ENCODE measurements at places on chromosomes 7 and 10. TPM values are rescaled to one million over a fixed set of nuclear protein-coding genes. Genes with fewer than 3 reads are reported as not detected.

DNA sequence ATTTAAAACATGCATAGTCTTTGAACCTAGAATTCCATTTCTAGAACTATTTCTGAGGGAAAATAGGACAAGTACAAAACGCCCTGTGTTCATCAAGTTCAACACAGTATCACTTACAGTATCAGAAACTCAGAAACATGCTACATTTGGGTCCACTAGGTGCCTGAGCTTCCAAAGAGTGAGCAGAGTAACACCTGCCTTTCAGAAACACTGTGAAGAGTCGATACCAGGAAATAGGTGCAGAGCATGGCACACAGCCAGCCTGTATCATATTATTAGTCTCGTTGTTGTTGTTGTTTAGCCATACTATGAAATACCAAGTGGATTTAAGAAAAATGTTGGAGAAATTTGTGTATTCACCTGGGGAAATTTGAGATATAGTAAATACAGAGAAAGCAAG, 392.1 kb upstream of the MGMT start:
- DNase-seq: no peak

GRCh38 chr7:148941598-148942275, 57.6 kb upstream of the EZH2 start:
- DNase-seq: peak; percentile 72

GRCh38 chr10:62189131-62189530, 79.5 kb downstream of the RTKN2 start:
- no peak for DNase-seq

DNA sequence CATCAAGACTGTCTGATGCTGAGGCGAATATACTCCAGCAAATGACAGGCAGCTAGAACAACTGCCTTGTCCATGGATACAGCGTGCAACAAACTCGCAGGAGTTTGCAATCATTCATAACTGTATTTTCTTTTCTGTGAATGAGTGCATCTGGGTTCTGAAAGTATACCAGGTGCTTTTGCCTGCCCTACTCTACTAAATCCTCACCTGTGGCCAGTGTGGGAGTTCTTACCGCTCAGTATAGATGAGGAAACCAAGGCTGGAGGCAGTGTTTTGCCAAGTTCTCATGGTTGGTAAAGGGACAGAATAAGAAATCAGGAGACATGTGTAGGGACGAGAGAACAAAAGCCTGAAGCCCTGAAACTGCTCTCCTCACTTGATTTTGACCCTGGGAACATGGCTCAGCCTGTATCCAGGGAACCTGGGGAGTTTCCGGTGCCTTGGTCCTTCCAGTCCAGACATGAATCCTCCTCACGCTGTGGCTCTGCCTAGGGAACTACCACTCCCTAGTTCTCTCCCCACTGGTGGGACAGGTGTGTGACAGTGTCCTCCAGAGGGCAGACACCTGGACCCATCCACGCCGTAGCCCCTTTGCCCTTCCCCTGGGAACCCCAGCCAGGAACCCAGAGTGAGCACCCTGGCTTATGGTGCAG, 142.0 kb downstream of the CDH23 start:
- DNase-seq: no peak

DNA sequence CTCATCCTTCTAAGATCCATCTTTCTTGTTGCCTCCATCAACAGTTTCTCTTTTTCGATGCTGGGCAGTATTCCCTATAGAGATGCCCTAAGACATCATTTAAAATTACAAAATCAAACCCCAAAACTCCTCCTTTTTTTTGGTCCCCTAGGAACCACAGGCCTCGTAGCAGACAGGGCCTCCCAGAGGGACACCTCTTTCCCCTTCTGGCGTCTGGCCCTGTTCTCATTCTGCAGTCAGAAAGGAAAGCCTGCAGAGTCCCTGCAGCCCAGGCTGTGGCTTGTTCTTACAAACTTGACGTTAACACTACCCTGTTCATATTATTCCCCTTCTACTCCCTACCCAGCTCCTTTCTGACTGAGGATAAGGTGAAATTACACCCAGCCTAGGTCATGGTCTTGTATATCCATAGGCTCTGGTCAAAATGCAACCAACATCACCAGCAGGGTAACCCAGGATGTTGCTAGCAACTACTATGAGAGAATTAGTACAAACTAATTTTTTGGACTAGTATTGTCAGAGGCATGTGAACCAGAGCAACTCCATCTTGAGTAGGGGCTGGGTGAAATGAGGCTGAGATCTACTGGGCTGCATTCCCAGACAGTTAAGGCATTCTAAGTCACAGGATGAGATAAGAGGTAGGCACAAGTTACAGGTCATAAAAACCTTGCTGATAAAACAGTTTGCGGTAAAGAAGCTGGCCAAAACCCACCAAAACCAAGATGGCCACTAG, 3.5 kb upstream of the EPHA1 start:
- DNase-seq: no peak

The PTF1A gene
- not detected for total RNA-seq

The EBLN1 gene
- total RNA-seq: not detected

The GRIFIN gene
- not detected for total RNA-seq

The PLCE1 gene
- total RNA-seq: 83.0 TPM

Measured in transverse colon (tissue), 4 donors.